ENCODE measurements at places on chromosomes 6 and 20.
A peak's percentile ranks its signal among the peaks of the same experiment; 100 is the strongest.

GRCh38 chr6:41268478-41268877 lies 18.0 kb downstream of the TREM1 start:
- DNase-seq, result no peak

DNA sequence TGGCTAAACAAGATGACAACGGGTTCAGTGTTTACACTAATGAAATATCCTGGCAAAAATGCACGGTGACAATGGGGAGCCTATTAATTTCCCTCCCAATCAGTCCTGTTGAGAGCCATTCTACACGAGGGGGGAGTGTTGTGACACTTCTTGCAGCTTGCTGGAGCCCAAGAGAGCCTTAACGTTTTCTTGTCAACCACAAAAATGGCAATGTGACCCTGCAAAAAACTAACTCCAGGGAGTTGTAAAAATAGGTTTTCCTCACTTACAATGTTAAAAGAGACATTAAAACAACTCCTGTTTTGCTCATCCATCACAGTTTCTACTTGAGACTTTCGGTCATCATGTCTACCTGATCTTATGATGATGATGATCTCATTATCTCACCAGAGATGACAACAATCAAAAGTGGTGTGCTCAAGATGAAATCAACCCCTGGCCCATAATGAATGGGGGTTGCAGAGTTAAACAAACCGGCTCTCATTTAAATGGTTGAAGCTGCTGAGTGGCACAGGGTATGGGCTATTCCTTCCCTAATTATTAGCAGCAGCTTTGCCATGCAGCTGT lies 57.9 kb downstream of the GJA10 start:
- no peak for DNase-seq

- peak; percentile 61 for DNase-seq
Measured at GRCh38 chr20:37315452-37316110, 26.1 kb downstream of the MANBAL start.

GRCh38 chr20:1622450-1622849 lies 2.6 kb upstream of the SIRPB1 start:
- DNase-seq, result no peak

DNA sequence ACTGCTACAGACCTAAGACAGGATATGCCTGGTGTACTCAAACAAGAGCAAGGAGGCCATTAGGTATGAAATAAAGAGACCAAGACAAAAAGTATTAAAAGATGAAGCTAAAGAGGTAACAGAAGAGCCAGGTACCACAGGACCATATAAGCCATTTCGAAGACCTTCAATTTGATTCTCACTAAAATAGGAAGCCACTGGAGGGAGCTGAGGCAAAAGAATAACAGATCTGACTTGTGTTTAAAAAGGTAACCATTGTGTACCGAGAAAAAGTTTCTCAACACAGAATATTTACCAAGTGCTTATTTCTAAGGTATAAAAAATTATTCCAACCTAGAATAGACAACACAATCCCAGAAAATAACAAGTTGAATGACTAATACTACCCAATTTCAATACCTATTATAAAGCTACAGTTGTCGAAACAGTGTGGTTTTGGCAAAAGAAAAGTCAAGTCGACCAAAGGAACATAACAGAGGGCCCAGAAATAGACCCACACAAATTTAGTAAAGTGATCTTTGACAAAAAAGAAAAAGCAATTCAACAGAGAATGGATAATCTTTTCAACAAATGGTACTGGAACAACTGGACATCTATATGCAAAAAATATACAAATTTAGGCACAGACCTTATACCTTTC lies 125.3 kb upstream of the DST start:
- DNase-seq, result no peak

DNA sequence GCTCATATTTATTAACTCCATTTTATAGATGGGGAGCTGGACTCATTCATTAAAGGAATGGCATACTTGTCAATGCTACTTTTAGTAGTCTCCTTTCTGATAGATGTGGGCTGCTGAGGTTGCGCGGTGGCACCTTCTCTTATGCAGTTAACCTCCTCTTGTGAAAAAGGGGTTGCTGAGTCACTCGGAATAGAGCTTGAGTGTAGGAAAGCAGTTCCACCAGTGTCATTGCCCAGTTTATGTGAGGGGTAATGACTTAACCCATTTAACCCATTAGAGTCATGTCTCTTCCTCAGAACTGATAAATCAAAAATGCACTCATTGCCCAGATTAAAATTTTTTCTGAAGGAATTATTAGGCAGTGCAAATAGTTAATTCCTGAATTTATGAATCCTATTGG lies 6.3 kb downstream of the MAPK14 start:
- DNase-seq, result no peak

DNA sequence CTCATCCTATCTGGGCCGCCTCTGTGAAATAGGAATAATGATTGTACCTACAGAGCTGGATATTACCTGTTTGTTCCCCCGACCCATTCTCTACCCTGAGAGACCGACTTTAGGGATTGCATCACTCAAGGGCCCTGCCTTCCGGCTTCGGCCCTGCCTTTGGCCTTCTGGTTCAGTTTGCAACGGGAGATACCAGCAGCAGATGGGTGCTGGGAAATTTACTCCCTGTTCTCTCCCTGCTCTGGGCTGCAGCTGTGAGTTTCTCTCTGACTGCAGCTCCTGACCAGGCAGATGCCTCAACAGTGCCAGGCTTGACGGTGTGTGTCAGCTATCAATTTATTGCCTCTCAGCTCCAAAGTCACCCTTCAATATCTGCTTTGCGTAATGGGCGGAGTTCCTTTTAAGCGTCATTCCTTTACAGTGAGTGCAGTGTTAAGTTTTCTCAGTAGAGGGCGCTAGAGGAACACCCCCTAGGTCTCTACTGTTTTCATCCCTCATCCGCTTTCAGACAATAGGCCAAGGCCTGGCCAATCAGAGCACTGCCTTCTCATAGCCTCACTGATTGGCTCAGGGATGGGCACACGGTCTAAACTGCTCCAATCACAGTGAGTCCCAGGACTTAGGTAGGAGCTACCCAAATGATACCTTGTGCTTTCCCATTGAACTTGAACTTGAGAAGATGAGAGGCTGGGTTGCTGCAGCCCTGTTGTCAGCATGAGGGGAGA lies 30.0 kb downstream of the KCNG1 start:
- peak; percentile 36 for DNase-seq

GRCh38 chr6:41594326-41594725 lies 43.9 kb upstream of the MDFI start:
- DNase-seq, result no peak

GRCh38 chr6:76706631-76707030 lies 634.2 kb upstream of the IMPG1 start:
- no peak for DNase-seq

DNA sequence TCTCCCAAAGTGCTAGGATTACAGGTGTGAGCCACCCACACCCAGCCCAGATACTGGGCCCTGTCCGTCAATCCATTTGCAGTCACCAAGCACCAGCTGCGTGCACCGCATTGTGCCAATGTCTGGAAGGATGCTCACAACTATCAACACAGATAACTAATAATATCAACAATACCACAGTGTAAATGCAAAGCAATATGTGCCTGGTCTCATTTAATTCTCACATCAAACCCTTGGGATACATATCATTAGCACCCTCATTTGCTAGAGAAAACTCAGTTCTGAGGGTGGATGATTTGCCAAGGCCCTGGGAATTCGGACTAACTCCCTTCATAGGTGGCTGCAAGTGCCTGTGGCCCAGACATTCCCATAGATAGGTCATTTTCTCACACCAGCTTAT lies 14.5 kb downstream of the RIPOR3 start:
- no peak for DNase-seq

- no peak for DNase-seq
Measured at GRCh38 chr6:142014515-142014914, 118.2 kb upstream of the GJE1 start.

- no peak for DNase-seq
Measured at GRCh38 chr6:99334526-99335127, 14.8 kb downstream of the FAXC start.

- DNase-seq, result no peak
Measured at GRCh38 chr6:27501187-27501586, 28.3 kb upstream of the ZNF184 start.

DNA sequence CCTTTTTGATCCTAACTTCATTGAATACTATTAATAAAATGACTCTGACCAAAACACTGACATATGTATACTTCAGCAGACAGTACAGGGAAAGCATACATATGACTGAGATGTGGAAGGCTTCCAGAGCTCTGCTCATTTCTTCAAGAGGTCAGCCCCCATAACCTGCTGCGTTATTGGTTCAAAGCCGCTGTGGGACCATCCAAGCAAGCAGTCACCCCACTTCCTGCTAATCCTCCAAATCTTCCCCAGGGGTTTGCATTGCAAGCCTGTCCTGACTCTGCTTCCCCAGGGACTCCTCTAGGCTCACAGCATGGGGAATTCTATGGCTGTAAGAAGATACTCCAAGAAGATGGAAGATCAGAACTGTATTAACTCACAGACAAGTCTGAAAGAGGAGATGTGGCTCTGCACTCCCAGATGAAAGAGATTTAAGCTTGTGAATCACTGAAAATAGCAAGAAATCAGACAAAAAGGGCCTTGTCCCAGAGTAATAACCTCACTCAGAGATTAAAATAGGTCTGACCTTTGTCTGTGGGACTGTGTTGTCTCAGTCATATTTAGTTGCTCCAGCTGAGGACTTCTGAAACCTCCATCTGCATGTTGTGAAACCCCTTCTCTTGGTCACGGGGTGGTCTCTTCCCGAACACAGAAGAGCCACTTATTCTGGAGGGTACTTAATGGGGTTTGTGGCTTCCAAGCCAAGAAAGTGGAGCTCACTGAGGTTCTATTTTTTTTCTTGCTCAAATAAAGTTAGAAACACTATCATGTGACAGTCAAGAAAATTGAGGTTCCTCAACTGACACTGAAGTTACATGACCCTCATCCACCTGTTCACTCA lies 101.5 kb upstream of the MARCKS start:
- DNase-seq, result peak; percentile 58

DNA sequence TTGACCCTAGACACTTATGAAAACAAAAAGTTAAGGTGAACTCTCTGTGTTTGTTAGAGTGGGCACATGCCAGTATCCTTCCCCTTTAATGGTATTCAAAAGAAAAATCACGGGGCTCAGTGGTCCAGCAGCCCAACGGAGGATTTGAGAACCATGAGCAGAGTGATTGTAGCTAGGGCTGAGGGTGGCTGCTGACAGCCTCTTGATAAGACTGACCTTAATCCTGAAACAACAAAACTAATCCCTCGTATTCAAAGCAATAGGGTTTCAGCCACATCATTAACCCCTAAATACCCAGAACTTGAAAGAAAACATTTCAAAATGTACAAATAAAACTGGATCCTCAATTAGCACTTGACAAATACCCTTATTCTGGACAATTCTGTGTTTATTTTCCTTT lies 95.1 kb downstream of the SNAP25 start:
- DNase-seq, result no peak

- DNase-seq, result no peak
Measured at GRCh38 chr20:31691646-31692275, 30.9 kb downstream of the BCL2L1 start.

Data from stimulated activated naive B cell treated with anti-CD40 and anti-IgM and Interleukin-4, amounts not matched to agents 10 μg/mL and 1 μg/mL and 100 μg/mL, for 72 hours (primary cell).